ENCODE measurements at places on chromosomes 5 and 9.

DNA sequence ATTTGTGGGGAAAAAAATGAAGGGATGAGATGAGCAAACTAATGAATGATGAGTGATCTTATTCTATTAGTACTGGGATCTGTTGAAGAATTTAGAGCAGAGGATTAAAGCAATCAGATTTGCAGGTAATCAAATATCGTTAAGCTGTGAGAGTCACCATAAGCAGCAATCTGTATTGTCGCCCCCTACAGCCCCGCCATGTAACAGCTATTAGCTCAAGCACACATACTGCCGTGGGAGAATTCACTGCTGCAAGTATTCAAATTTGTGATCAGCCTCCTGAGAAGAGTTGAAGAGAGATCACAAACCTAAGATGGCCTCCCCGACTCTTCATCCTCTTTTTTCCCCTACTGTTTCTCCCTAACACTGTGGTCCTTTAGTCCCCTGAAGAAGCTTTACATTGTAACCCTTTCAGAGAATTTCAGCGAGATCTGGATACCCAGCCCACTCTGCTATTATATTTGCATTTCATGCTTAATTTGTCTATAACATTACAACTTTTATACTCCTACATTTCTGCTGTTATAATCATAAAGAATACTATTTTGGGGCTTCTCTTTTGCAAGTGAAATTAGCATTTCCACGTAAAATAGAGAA lies 28.5 kb upstream of the PHF24 start:
- no peak for DNase-seq

DNA sequence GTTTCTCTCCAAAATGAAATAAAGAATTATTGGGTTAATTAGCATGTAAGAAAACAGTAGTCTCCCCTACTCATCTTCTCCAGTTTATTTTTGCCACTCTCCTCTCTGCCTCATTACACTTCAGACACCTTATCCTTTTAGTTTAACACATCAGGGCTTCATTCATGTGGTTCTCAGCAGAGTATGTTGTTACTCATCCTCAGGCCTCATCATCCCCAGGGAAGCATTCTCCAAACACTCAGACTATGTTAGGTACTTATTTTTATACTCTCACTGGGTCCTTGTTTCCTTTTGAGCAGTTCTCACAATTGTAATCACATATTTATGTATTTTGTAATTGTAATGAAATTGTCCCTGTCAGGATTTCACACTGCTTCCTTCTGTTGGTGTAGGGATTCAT lies 470.5 kb downstream of the PDE4D start:
- no peak for DNase-seq

DNA sequence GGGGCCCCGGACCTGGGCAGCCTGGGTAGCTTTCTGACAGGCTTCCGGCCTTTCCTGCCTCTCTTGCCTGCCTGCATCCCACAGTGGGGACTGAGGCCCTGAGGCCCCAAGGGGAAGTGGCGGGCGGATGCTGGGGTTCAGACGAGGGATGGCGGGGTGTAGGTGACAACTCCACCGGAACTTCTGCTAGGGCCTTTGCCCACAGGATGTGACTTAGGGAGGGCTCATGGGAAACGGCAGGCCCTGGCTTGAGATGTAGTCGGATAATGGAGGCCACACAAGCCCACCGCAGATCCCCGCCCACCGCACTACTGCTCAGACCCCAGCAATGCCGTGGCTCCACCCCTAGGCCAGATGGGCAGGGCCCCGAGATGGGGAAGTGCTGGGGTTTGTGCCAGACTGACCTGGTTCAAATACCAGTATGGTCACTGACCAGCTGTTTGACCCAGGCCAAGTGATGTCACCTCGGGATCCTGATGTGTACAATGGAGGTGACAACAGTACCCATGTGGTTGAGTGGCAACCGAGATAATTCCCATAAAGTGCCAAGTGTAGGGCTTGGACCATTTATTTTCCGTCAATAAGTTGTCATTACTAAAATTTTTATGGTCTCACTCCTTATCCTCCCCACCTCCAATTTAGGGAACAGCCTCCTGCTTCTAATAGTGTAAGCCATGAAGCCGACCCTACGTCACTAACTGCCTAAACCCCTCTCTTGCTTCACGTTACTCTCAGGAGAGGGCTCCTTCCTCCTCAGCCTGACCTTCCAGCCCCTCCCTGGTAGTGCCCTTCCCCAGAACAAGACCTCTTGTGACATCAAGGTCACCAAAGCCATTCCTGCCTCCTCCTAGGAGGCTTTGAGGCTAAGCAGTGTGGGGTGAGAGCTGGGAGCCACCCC lies 2.5 kb upstream of the CDK9 start:
- no peak for DNase-seq

DNA sequence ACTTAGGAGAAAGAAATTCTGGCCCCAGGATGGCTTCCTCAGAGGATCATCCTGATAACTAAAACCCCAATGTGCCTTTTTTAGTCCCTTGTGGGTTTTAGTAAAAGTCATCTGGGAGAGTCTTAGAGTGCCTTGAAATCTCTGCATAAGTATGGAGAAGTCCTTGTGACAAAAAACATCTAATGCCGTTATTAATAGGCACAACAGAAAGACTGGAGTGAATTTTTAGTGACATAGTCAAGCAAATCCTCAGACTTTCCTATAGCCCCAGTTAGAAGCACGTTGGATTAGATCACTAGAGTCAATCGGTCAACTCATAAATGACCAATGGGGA lies 108.2 kb upstream of the MPDZ start:
- DNase-seq = no peak

GRCh38 chr5:89444088-89444487 lies 561.1 kb upstream of the MEF2C start:
- DNase-seq = no peak

- DNase-seq = no peak
These were observed 29.0 kb downstream of the ADRB2 start for GRCh38 chr5:148855249-148856008.

GRCh38 chr5:135480511-135480910 lies 28.4 kb upstream of the TIFAB start:
- no peak for DNase-seq

DNA sequence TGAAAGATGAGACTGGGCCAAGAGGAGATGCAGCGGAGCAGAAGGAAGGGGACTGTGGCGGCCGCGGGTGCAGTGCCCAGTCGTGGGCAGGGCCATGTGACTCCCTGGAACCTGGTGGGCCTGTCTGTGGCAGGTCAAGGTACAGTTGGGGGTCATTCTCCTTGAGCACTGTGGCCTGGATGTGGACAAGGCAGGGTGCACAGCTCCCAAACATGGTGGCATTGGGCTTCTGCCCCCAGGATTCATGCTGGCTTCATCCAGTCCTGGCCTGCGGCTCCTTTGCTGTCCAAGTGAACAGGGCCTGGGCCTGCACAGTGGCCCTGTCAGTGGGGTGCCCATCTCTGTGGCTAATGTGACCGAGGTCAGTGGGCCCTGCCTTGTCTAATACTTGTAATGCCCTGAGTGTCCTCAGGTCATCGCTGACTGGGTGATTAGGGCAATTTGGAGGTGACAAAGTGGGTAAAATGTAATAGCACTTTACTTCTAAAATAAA lies 39.9 kb downstream of the CEP72 start:
- DNase-seq = no peak

DNA sequence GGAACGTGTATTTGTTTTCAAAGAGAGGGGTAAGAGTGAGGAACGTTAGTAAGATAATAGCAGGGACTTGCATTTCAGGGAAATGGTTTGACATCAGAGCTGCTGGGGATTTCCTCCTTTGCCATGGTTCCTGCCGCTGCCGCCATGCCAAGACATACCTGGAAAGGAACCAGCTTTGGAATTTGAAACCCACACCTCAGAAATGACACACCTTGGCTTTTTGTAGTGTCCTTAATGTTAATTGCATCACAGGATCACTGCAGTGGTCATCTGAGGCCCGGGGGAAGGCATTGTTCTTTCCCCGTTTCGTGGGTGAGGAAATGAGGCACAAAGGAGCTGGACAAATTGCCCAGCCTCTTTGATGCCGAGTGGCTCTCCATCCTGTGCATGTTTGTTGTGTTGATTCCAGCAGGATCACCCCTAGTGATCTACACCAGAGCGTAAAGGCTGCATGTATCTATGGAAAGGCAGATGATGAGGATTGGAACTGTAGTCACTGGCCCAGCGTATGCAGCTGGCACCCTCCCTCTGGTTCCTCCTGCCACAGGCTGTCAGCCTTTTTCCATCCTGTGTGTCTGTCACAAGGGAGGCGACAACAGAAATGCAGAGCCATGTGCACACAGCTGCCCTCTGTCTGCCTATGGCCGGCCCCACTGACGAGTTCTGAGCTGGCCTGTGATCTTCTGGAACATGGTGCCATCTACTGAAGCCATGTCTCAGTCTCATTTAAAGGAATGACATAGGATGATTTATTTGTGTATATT lies 37.8 kb downstream of the SLC46A2 start:
- DNase-seq = peak; percentile 72

DNA sequence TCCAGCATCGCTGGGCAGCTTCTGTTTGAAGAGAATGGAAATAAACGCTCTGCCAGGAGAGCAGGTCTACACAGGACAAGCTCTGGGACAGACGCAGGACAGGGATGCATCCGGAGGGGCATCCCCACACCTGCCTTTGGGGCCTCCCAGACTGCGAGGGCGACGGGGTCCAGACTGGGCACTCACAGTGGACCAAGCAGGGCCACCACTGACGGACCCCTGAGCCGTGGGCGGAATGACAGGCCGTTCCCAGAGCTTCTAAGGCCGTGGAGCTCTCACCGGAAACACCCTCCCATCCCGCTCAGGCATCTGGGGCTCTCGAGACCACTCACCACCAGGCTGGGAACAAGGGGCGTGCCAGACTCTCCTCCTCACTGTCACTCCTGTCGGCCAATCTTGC lies 10.5 kb upstream of the TMEM250 start:
- no peak for DNase-seq

- no peak for DNase-seq
These were observed 63.8 kb upstream of the CCNG1 start for GRCh38 chr5:163373436-163374084.

GRCh38 chr9:68720656-68721313 lies 15.7 kb downstream of the PIP5K1B start:
- no peak for DNase-seq

DNA sequence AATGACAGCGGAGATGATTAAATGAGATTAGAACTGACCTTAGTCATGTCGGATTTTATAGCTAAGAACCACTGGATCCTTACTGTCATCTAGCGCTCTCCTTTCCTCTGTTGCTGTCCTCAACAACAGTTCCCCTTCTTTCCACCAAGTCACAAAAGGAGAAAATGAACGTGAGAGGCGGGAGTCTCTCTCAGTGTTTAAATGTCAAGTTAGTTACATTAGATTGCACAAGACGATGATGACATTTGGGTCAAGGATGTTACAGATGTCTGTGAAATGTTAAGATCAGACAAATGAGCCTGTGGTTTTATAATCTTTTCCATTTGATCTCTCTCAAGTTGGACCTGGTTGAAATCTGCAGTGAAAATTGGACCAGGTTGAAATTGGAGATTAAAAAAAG lies 53.5 kb downstream of the FBXO38 start:
- no peak for DNase-seq

GRCh38 chr5:97839341-97840086 lies 656.5 kb upstream of the RIOK2 start:
- no peak for DNase-seq

- DNase-seq = no peak
These were observed 160.9 kb downstream of the FOCAD start for GRCh38 chr9:20844916-20845315.

DNA sequence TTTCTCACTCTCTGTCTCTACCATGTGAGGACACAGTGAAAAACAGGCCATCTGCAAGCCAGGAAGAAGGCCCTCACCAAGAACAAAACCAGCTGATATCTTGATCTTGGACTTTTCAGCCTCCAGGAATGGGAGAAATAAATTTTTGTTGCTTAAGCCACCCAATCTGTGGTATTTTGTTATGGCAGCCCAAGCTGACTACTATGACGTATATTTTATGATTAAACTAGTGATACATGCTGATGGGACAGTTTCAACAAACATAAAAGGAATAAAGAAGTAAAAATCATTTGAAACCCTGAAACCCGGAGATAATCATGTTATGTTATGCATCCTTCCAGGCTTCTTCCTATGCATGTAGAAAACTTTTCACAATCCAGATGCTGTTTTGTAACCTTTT lies 71.5 kb upstream of the ERBIN start:
- DNase-seq = no peak

- no peak for DNase-seq
These were observed 156.9 kb upstream of the NR3C1 start for GRCh38 chr5:143560378-143560777.

GRCh38 chr5:78503958-78504653 lies 143.7 kb downstream of the SCAMP1 start:
- DNase-seq = no peak

DNA sequence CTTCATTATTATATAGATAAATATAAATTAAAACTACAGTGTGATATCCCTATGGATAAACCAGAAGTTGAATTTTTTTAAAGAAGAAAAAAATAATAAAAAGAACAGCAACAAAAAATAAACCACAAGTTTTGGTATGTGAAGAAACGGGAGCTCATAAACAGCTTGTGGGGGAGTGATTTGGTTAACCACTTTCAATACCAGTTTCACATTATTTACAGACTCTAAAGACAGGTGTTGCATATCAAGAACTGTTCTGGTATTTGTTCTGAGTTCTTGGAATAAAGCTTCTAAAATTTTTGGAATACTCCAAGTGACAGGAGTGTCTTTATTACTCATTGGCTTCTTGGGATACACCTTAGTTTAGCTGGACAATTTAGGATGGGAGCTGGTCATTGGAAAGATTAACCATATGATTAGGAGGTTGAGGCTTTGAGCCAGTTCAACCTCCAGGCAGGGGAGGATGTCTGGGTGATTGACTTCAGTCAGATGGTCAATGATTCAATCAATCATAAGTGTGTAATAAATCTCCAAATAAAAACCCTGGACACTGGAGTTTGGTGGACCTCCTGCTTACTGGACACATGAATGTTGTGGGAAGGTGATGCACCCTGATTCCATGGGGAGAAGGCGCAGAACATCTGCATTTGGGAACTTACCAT lies 2223.1 kb upstream of the C9orf72 start:
- DNase-seq = no peak

DNA sequence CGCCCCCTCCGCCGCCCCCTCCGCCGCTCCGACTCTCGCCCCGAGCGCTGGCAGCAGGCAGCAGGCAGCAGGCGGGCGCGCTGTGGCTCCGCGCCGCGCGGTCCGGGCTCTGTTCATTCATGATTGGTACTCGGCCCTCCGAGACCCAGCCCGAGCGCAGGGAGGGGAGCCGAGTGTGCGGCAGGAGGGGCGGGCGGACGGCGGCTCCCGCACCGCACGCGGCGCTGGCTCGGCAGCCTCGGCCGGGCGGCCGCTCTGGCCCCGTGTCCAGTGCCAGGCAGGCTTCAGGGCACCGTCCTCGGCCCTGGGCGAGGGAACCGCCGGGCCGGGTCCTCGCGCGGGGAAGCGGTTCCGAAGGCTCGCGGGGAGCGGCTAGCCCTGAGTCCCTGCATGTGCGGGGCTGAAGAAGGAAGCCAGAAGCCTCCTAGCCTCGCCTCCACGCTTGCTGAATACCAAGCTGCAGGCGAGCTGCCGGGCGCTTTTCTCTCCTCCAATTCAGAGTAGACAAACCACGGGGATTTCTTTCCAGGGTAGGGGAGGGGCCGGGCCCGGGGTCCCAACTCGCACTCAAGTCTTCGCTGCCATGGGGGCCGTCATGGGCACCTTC lies at the start of gene KCNIP1:
KCNIP1 (plus strand) TSS at position 31 of the 607 bp plus-strand sequence.
- DNase-seq = no peak

GRCh38 chr5:73296772-73297171 lies 123.8 kb downstream of the TMEM174 start:
- DNase-seq = no peak

GRCh38 chr5:153222936-153223335 lies 267.5 kb upstream of the GRIA1 start:
- no peak for DNase-seq

GRCh38 chr5:10578869-10579268 lies 15.0 kb downstream of the ANKRD33B start:
- DNase-seq = no peak

All from hippocampal formation (tissue), 2 donors.